Mesothelial cell of epicardium (in vitro differentiated cells): ENCODE measurements at places on chromosomes 1 and 21. TPM values are rescaled to one million over a fixed set of nuclear protein-coding genes. Genes with fewer than 3 reads are reported as not detected.

The SIM2 gene
- total RNA-seq: 0.09 TPM in 1 of 3 replicates, not detected in the others

The FCAMR gene
- total RNA-seq: not detected in 3 replicates

The CENPL gene
- 10.1 to 12.0 TPM (median 10.7 TPM) in 3 replicates for total RNA-seq

The C8A gene
- total RNA-seq: not detected in 3 replicates

The CFAP57 gene
- total RNA-seq: 0.27 to 0.38 TPM (median 0.35 TPM) in 3 replicates

The NLRP3 gene
- 0.13 to 0.34 TPM (median 0.22 TPM) in 3 replicates for total RNA-seq

- H3K4me3 ChIP-seq: no peak overlapping the region
- peaks cover 6% of the 10 kb centered on the region for H3K27me3 ChIP-seq
- H3K27ac ChIP-seq: peak overlapping the region; percentile 69
- peaks cover 32% of the 10 kb centered on the region for H3K4me1 ChIP-seq
Measured at GRCh38 chr1:24364975-24365678, 46.0 kb downstream of the GRHL3 start.

DNA sequence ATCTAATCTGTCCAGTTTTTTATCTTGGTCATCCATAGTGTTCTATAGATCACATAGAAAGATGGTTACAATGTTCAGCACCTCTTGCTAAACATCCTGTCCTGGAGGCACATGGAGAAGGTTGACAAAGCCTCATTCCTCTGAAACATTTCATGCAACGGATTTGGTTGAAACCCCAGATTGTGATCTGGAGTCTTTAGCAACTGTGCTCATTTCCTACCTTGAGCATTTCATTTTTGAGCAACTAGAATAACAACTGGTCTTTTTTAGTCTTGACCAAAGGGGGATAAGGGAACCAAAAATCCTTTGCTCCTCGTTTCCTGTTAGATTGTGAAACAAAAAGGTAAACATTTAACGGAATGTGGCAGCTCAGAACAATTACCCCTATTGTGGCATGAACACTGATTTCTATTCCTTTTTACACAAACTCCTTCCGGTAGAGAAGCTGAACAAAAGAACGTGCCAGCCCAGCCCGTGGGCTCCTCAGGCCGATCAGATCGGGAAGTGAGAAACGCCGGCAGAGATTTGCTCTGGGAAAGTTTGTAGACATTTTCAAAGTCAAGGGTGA is 94.7 kb upstream of the ERRFI1 start:
- peak overlapping the region; percentile 96 for H3K27ac ChIP-seq
- peaks cover 19% of the 10 kb centered on the region for H3K36me3 ChIP-seq
- no peaks in the 10 kb centered on the region for H3K27me3 ChIP-seq
- H3K4me3 ChIP-seq: no peak overlapping the region

GRCh38 chr1:205190845-205191577 is 20.5 kb downstream of the DSTYK start:
- no peaks in the 10 kb centered on the region for H3K27me3 ChIP-seq
- no peak overlapping the region for H3K4me3 ChIP-seq
- peaks cover 3% of the 10 kb centered on the region for H3K36me3 ChIP-seq
- H3K27ac ChIP-seq: peak overlapping the region; percentile 68
- DNase-seq: no peak
- peaks cover 41% of the 10 kb centered on the region for H3K4me1 ChIP-seq

DNA sequence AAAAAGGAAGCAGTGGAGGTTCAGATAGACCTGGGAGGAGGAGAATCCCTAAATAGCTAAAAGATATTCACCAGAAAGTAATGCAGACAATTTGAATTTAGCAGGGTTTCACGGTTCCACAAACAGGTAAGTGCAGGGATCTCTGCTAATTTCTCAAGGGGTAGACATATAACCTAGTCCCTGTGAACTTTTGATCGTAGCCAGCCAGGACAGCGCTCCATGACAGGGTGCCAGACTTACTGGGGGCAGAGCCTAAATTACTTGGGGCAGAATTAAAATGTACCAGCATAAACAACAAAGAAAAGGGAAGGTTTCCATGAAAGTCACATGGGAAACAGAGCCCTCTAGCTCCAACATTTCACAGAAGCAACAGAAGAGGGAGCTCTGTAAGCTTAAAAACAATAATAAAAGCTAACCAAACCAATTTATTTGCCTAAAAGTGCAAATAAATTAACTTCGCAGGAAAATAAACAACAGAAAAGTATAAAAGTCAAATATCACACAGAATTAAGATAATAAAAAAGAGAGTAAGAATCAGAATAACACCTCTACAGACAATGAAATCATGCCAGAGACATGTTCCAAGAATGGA is 198.3 kb downstream of the DUSP10 start:
- peaks cover 6% of the 10 kb centered on the region for H3K27me3 ChIP-seq
- H3K4me3 ChIP-seq: no peak overlapping the region
- DNase-seq: no peak
- no peaks in the 10 kb centered on the region for H3K36me3 ChIP-seq

DNA sequence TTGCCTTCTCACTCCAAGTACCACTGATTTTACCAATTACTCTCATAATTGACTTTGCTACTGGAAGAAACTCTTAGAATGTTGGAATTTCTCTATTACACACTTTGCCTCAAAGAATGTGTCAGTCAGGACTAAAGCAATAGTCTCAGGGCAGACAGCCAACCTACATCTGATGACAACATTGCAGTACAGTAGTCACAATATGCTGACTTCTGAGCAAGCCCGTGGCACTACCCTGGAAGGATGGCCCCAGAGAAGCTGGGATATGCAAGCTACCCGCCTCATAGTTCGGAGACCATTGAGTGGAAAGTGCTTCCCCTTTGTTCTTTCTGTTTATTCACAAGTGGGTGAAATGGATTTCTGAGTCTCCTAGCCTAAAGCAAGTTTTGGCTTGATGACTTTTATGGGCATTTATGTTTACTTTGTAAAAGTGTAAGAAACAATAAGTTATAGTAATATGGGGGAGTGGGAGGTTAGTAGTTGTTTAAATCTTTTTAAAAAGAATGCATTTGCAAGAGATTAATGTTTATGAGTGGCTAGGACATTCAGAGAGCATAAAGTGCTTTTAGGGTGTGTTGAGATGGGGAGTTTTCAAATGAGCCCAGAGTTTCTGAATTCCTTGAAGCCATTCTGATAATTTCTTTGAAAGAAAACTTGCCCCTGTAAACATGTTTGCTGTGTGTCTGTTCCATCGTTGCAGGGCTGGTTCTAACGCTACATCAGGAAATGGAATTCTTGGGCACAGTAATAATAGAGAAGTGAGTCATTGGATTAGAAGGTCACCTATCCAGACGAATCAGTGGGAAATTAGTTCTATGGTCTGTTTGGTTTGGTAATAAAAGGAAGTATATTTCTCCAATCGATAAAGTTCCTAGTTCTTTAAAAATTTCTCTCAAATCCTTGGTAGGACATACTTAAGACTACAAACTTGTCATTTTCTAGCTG is 63.8 kb downstream of the LMO4 start:
- peak overlapping the region; percentile 55 for H3K27ac ChIP-seq
- no peak for DNase-seq
- H3K36me3 ChIP-seq: peaks cover 10% of the 10 kb centered on the region
- H3K4me1 ChIP-seq: peaks cover 29% of the 10 kb centered on the region
- H3K4me3 ChIP-seq: no peak overlapping the region

DNA sequence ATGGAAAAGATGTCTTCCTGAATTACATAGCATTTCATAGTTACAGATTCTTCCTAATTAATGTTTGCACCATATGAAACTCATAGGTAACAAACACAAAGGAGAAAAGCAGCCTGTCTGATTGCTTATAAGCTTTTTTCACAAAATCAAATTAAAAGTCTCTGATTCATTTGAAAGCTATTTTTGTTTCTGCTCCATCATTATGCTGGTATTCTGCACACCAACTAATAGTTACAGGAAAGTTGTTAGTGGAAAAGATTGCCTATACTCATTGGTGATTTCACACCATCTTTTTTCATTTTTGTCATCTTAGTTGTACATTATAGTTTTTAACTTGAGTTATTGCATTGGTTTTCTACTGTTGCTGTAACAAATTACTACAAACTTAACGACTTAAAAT is 70.0 kb downstream of the PRKAA2 start:
- no peak overlapping the region for H3K4me3 ChIP-seq
- H3K27ac ChIP-seq: no peak overlapping the region
